IMR-90 (cell line): ENCODE measurements at places on chromosomes 13 and 19. TPM values are rescaled to one million over a fixed set of nuclear protein-coding genes. Genes with fewer than 3 reads are reported as not detected.
A peak's percentile ranks its signal among the peaks of the same experiment; 100 is the strongest.

DNA sequence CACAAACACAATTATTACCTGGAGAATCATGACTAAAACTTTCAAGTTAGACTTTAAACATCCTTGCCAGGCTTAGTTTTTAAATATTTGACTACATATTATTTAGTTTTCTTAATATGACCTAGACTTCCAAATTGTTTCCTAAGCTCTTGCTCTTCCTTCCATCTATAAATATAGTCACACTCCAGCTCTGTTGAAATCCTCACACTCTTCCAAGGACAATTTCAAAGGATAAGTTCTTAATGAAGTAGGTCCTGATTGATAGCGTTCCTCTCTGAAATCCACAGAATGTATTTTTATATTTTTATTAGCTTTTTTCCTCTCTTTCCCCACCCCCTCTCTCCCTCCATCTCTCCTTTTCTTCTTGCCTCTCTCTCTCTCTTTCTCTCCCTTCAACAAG, 1074.1 kb upstream of the PCDH20 start:
- DNase-seq = no peak

GRCh38 chr13:95784161-95784899, 107.4 kb downstream of the DNAJC3 start:
- DNase-seq = peak; percentile 91

DNA sequence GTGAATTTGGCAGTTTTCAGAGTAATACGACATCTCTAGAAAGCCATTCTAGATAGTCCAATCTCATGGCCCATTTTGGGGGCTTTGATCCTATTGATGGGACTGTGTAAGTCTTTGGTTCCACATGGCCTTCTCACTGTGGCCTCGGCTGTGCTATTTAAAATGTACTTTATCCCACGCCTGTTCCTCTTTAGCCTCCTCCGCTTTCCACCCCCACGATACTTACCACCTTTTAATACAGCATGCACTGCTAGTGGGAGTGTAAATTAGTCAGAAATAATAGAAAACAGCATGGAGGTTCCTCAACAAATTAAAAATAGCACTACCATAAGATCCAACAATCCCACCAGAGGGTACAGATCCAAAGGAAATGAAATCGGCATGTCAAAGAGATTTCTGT, 28.3 kb upstream of the CEBPG start:
- DNase-seq = no peak

DNA sequence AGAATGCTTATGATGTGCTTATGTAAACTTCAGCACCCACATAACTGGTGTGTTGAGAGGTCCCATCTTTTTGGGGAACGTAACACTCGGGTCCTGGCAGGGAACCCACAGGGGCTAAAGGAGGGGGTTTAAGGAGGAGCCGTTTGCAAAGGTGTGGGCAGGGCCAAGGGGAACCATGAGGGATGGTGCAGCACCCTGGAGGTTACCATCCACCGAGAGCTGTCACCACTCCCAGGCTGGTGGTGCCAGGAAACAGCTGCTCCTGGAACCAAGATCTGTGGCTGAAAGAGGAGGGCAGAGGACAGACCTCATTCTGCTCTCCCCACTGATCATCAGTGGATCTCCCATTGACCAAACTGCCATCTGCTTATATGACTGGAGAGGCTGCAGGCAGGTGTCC, 23.2 kb upstream of the CYP4F8 start:
- DNase-seq = no peak

DNA sequence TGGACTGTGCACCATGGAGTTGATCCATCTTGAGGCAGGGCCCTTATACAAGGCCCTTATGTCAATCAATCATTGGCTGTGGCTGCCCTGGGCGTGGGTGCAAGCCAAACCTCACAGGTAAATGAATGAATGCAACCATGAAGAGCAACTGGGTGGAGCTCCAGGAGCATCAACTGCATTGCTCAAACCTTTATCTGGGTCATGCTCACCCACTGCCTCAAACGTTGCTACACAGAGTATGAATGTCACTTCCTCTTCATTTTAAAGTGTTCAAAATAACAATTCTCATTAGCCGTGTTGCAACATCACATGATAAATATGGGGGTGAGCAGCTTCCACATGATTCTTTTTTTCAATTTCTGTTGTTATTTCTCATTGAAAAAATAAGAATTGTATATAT, 6.4 kb upstream of the ZNF333 start:
- DNase-seq = no peak

DNA sequence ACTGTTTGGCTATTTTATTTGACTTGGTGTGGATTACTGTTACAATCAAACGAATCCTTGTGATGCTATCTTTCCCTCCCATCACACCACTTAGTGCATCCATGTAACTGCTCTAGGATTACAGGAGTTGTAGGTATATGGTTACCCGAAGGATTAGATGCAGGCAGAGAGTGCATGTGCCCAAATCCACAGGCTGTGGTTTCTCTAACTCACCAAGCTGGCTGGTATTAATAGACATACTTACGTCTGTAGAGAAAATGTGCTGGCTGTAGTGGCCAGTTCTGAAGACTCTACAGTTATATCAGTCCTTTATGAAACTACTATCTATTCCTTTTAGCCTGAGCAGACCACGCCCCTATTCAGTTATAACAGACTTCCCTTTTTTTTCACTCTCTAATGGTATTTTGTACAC, 1.1 kb upstream of the HMGB1 start:
- DNase-seq = peak; percentile 20

GRCh38 chr13:80559944-80560343, 219.0 kb upstream of the SPRY2 start:
- DNase-seq = no peak

GRCh38 chr19:18009412-18010066, 1.6 kb downstream of the ARRDC2 start:
- peak; percentile 17 for DNase-seq

- DNase-seq = no peak
Measured at GRCh38 chr13:46347277-46347676, 39.8 kb downstream of the RUBCNL start.

VAV1 gene
- not detected in 2 replicates for total RNA-seq
